ENCODE measurements at places on chromosomes 2 and 18.

- peak; percentile 35 for DNase-seq
Observed at GRCh38 chr18:78527984-78528383, 451.6 kb upstream of the SALL3 start.

- DNase-seq, result no peak
Observed at GRCh38 chr2:150222942-150223341, 264.5 kb downstream of the RND3 start.

GRCh38 chr18:75406491-75407445, 20.7 kb downstream of the SMIM21 start:
- no peak for DNase-seq

- DNase-seq, result peak; percentile 2
Observed at GRCh38 chr2:207008105-207008990, 69.0 kb downstream of the CPO start.

DNA sequence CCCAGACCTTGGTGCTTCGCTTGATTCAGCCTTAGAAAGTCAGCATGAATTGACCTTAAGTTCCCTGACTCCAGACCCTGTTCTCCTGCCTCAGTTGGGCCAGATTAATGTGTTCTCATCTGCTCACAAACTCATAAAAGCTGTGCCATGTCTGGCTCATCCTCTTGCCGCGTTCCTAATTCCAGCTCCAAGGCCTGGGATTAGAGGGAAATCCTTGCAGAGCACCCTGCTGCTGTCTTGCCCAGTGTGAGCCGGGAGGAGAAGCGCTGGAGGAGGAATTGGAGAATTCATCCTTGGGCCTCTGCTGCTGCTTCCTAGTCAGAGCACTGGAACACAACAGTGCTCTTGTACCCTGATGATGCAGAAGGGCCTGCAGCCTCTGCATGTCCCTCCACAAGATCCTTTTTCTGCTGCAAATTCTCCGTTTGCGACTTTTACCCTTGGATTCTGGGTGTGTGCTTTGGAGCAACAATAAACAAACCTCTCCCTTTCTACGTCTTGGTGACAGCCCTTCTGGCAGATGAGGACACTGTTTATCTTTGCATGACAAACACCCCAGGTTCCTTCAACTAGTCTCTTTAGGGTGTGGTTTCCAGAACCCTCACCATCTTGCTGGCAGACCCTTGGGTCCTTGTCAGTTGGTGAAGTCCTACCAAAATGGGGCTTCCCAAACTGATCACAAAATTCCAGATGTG, 46.9 kb upstream of the CNGA3 start:
- no peak for DNase-seq

GRCh38 chr2:241941691-241942301, 72.3 kb downstream of the RTP5 start:
- no peak for DNase-seq

DNA sequence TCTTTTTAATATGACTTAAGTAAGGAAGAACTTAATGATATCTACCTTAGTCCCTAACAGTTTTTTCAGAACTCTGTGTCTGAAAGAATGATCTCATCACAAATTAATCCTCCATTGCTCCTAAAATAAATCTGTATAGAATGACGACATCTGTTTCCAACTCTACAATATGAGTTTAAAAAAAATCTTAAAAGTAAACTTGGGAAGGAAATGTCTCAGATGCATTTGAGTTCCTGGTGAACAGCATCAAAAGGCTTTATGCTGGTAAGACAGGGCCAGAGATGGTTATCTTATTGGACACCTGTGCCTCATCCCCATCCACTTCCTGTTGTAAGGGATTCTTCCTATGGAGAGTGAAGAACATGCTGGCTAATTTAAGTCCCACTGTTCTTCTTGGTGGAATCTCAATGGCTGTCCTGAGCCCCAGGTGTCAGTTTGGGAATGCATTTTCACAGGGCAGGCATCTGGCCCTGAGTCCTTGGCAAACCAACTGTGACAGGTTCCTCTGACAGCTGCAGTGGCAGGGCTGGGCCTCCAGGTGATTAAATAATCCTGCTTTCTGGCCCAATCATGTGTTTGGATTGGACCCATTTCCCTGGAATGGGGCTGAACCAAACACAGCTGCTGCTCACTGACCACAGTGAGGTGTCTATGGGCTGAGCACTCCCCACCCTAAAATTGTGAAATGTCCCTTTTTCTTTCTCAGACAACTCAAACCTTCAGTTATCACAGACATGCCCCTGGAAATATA, 12.9 kb upstream of the NCKAP5 start:
- DNase-seq, result no peak
